CD4-positive, alpha-beta T cell treated with Interleukin-2 at 100 ng/mL for 4 hours (primary cell): ENCODE measurements at places on chromosomes 6 and 20.
A peak's percentile ranks its signal among the peaks of the same experiment; 100 is the strongest.

GRCh38 chr6:82957171-82957867 lies 108.3 kb downstream of the UBE3D start:
- DNase-seq = no peak

DNA sequence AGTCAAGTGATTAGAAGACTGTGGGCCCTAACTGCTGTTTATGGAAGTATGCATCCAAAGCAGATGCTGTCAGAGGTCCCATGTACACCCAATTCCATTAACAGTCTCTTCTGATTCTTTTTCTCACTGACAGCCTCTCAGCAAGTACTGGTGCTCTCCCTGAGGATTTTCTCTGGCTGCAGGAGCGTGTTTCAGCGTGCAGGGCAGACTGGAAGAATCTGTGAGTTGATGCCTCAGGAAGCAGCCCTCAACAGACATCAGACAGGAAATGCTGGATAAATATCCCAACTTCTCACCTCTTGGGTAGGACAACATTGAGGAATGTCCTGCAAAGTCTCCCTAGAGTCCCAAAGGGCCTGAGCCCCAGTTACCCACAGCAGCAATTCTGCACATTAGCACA lies 40.8 kb downstream of the ANKEF1 start:
- no peak for DNase-seq

GRCh38 chr20:16821211-16822089 lies 73.3 kb downstream of the OTOR start:
- peak; percentile 27 for DNase-seq

DNA sequence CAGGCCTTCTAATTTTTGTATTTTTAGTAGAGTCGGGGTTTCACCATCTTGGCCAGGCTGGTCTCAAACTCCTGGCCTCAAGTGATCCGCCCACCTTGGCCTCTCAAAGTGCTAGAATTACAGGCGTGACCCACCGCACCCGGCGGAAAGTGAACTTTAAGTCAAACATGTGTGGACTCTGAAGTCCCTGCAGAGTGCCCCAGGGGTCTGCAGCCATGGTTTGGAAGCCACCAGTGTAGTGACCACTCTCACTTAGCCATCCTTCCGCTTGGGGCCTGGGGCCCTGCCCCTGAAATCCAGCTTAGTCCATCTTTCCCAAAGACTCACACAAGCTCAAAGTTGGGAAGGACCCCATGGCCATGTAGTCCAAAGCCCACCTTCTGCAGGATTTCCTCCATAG lies 164.5 kb downstream of the GRM4 start:
- DNase-seq = no peak

DNA sequence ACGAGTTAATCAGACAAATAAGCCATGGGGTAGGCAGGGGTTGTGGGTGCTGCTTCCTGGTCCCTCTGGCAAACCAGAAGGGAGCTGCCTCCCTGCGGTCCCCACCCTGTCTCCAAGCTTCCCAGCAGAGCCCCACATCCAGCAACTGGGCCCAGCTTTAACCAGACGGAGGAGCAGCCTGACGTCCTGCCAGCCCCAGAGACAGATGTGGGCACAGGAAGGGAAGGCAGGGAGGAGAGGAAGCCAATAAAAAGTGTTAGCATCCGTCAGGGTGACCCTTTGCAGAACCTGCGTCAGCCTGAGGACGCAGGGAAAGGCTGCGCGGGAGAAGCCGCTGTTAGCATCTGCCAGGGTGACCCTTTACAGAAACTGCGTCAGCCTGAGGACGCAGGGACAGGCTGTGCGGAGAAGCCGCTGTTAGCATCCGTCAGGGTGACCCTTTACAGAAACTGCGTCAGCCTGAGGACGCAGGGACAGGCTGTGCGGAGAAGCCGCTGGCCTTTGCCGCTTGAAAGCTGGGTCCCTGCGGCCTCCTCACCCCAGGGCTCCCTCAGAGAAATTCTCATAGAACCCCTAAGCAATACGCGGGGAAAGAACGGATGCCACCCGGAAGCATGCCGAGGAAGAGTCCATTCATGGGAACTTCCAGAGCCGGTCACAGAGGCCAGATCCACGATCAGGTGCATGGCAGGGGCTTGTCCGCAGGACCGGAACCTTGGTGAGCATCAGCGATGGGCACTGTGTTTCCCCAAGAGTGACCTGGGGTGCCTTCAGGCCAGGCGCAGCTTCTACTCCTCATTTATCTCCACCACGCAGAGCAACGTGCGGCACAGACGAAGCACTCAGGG lies 15.9 kb downstream of the DLL1 start:
- DNase-seq = no peak

- no peak for DNase-seq
Measured at GRCh38 chr6:15493437-15494168, 169.2 kb downstream of the DTNBP1 start.

DNA sequence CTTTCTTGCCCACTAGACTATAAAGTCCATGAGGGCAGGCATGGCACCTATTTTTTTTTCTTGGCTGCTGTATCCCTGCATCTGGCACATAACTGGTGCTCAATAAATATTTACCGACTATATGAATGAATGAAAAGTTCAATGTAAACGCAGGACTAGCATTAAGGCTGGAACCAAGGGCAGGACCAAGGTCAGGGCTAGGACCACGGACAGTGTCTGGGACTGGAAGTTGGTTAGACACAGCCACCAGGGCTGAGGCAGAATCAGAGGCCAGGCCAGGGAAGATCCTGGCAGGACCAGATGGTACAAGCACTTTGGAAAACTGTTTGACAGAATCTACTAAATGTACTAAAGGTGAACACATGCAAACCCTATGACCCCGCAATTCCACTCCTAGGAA lies 3.7 kb downstream of the TNXB start:
- DNase-seq = no peak

GRCh38 chr6:21733311-21733710 lies 139.8 kb downstream of the SOX4 start:
- no peak for DNase-seq

DNA sequence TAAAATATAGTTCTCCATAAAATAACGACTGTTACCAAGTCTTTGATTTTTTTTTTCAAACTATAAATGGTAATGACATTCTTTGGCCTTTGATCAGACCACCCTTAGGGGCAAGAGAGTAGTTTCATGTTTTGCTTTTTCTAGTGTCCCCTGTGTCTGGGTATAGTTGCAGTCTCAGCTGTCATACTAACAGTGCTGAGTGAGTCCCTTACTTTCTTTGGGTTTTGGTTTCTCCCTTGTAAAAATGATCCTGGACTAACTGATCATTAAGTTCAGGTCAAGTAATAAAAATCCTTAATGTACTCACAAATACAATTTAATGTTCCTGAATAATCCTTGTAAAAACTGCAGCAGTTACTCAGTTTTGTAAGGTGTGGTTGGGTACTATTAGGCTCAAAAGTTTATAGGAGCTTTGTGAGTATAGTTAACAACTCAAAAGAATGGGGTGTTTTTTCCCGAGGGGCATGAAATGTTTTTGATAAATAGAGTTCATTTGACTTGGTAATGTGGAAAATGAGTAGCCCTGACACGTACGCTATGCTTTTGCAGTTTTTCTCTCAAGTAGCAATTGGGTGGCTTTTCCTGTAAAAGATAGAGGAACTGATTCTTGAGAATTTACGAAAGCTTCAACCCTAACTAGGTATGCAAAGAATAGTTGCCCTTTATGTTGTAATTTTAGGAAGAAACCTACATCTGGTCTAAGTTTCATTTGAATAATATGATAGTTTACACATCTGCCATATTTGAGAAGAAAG lies 6.2 kb downstream of the PTPN1 start:
- DNase-seq = peak; percentile 71

- no peak for DNase-seq
Measured at GRCh38 chr20:62303340-62304226, 786 bp downstream of the ADRM1 start.

DNA sequence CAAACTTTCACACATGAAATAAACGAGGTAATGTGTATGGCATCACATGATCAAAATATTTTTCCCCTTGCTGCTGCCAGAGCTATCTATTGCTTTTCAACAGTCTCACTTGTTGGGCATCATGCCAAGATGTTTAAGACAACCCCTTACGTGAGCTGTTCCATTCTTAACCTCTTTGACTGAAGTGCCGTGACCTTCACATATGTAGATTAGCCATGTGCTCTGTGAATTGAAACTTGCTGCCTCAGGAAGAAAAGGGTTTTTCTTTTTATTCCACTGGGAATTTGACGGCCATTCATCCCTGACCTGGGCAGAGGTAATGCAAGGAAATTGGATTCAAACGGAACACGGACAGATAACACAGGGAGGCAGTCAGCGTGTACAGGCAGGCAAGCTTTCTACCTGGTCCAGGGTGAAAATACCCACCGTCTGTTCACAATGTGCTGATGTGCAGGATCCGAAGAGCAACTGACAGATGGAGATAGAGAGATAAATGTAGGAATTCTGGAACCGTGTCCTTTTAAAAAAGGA lies 14.2 kb downstream of the ARID1B start:
- peak; percentile 61 for DNase-seq

DNA sequence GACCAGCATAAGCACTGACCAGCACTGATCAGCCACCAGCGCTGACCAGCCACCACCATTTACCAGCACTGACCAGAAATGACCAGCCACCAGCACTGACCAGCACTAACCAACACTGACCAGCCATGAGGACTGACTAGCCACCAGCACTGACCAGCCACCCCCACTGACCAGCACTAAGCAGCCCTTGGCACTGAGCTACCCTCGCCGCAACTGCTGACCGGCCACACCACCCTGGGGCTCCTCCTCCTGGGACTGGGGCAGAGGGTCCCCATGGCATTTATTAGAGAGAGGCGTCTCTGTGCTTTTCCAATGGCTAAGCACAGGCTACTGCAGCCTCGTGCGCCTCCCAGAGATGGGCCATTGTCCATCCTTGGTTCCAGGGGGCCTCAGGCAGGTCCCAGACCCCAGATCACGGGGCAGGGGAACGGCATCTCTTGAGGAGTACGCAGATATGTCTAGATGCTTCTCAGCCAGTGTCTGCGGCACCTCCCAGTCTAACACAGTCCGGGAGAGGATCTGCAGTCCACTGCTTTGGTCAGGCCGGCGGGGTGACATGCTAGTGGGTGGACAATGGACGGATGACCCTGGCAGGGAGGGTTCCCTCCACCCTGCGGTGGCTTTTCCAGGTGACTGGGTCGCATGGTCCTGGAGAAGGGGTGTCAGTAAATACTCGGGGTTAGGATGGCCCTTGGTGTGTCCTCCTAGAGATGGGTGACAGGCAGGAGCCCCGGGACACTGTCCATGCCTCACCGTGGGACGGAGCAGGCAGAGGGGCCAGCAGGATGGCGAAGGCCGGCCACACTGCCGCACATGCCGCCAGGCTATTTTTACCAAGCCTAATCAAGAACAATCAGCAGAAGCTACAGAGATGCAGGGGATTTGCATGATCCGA lies 168.0 kb downstream of the TAF4 start:
- no peak for DNase-seq

GRCh38 chr20:47699818-47700217 lies 85.5 kb downstream of the SULF2 start:
- no peak for DNase-seq

GRCh38 chr20:14696937-14697336 lies 359.5 kb upstream of the FLRT3 start:
- DNase-seq = no peak

- DNase-seq = no peak
Measured at GRCh38 chr20:16381444-16381843, 191.8 kb downstream of the KIF16B start.

DNA sequence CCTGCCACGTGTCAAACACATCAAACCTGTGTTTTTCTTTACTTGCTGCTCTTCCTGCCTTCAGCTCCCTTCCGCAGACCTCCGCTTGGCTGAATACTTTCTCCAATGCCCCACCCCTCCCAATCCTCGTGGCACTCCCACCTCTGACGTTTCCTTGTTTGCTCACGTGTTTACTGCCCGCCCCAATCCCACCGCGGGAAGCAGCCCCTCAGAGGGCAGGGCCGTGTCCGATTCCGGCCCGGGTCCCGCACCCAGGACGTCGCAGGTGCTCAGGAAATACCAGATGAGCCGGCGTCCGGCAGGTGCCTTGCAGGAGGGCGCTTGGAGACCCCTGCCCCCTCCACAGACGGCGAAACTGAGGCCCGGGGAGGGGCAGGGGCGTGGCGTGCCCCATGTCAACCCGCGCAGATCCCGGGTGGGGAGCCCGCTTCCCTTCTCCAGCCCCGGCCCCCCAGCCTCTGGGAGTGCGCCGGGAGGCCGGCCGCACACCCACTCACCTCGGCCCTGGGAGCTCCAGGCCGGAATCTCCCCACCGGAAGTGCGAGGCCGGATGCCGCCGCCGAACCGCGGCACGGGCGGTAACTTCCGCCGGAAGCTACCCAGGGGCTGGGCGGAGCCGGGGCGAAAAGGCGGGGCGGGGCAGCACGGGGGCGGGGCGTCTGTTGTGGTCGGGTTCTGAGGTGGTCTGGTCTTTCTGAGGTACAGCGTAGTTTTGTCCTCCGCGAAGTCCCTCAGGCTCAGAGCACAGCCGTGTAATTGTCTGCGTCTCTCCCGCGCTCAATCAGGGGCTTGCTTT lies 42.3 kb downstream of the ELMO2 start:
- peak; percentile 82 for DNase-seq

- DNase-seq = peak; percentile 52
Measured at GRCh38 chr20:5448449-5449118, 131.8 kb upstream of the PROKR2 start.

- DNase-seq = no peak
Measured at GRCh38 chr6:153941768-153942167, 97.3 kb upstream of the OPRM1 start.

- peak; percentile 68 for DNase-seq
Measured at GRCh38 chr20:36644032-36644705, 1.8 kb downstream of the SLA2 start.

- DNase-seq = no peak
Measured at GRCh38 chr6:54846857-54847674, 495 bp downstream of the FAM83B start.
